ENCODE measurements at places on chromosomes 6 and 20.
A peak's percentile ranks its signal among the peaks of the same experiment; 100 is the strongest.

GRCh38 chr6:36805917-36806316 lies 33.3 kb downstream of the CPNE5 start:
- DNase-seq, result no peak

GRCh38 chr20:6680854-6681253 lies 86.6 kb upstream of the BMP2 start:
- DNase-seq, result no peak

DNA sequence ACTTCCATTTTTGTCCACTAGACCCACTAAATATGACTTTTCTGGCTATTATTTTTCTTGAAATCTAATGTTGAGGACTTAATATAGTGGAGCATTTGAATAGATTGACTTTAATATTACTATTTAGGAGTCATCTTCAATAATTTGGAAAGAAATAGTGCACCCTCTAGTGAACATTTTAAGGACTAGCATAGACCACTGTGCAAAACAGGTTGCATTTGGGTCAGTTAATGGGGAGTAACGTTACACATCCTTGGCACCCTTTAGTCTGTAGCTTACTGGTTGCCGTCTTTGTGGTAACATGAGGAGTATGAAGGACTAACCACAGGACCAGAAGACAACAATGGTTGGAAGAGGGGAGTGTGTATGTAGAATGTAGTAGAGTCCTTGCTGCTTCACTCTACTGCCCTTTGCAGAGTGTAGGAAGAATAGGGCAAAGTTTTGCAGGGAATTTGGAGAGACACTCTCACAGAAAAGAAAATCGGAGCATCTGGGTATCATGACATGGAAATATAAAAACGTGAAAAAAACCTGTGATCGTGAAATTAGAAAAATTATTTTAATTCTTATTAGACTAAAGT lies 25.2 kb downstream of the RFPL4B start:
- DNase-seq, result no peak

GRCh38 chr6:113184291-113184690 lies 672.9 kb upstream of the MARCKS start:
- DNase-seq, result no peak

DNA sequence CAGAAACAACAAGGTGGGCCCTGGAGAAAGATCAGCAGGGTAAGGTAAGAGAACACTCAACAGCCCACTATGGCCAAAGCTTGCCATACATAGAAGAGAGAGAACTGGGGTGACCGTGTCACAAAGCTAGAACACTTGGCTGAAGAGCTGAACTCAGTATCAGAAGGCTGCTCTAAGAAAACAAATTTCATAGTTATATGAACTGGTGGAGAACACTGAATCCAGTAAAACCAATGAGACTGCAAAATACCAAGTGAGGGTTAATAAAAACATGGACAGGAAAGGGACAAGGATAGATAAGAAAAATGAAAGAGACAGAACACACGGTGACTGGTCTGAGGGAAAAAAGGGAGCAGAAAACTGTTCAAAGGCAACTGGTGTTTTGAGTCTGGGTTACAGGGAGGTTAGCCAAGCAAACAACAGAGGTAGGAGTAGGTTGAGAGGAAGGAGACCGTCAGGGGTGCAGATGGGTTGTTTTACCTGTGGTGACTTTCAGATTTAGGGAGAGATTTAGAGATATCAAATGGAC lies 56.5 kb downstream of the GMDS start:
- DNase-seq, result no peak

DNA sequence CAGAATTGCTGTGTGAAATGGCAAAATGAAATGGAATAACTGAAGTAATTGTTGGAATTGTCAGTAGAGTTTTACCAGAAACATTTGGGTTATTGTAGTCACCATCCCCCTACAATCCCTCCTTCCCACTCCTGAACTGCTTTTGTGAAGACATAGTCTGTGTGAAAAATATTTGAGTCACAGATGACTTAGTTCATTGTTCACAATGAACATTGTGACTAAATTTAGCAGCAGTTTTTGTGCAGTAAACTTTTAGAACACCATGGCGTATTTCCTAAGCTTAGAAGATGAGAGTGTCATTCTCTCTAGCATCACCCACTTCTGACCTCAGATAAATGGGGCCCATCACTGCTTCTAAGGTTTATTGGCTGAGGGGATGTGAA lies 11.0 kb downstream of the OTOR start:
- DNase-seq, result no peak

GRCh38 chr6:158168040-158168289 lies at the start of gene SERAC1:
SERAC1 (minus strand) TSS chr6:158168262; CDS start chr6:158158363, 9,899 bp downstream.
- DNase-seq, result no peak

- no peak for DNase-seq
Measured at GRCh38 chr20:1273366-1273765, 7.3 kb downstream of the SNPH start.

GRCh38 chr20:40265825-40266533 lies 423.1 kb downstream of the MAFB start:
- DNase-seq, result no peak

GRCh38 chr20:35121186-35121585 lies 25.9 kb downstream of the EDEM2 start:
- no peak for DNase-seq

GRCh38 chr6:38638941-38639497 lies 710 bp downstream of the BTBD9 start:
- peak; percentile 49 for DNase-seq

- no peak for DNase-seq
Measured at GRCh38 chr6:9503111-9503761, 911.6 kb downstream of the TFAP2A start.
